ENCODE measurements at places on chromosomes 12 and 14.

DNA sequence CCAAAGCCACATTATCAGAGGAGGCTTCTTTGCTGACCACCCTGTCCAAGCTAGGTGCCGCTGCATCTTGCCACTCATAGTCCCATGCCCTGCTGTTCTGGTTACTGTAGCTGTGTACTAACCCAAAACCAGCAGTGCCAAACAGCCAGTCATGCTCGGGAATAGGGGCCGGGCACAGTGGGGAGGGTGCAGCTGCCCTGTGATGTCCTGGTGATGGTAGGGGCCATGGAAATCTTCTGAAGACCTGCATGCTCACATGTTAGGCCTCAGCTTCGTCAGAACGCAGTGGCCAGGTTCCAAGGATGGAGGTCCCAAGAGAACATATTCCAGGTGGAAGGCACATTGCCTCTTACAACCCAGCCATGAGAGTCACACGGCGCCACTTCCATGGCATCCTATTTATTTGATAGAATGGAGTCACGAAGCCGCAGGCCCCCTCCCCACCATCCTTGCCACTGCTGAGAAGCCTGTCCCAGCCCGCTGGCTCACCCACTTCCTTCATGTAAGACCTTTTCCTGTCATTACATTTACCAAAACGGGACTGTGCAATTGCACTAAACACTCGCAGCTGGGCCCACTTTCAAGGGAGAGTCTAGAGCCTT, 48.5 kb downstream of the FAM222A start:
- no peak for DNase-seq

- no peak for DNase-seq
Observed at GRCh38 chr12:75048767-75049166, 160.9 kb downstream of the KCNC2 start.

DNA sequence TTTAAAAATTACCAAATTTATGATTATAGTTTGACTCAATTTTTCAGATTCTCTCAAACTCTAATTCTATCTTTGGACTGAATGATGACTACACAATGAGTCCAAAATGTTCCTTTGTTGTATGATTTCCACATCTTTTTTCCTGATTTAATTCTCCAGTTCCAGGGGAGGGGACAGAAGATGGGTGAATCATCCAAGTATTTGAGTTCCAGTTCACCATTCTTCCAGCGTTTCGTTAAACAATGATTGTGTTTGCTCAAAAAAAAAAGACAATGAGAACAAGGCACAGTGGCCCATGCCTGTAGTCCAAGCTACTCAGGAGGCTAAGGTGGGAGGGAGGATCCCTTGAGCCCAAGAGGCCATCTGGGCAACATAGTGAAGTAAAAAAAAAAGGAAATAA, 23.8 kb downstream of the BAZ1A start:
- DNase-seq, result peak; percentile 62

GRCh38 chr12:77980782-77981181, 150.1 kb downstream of the NAV3 start:
- peak; percentile 29 for DNase-seq

DNA sequence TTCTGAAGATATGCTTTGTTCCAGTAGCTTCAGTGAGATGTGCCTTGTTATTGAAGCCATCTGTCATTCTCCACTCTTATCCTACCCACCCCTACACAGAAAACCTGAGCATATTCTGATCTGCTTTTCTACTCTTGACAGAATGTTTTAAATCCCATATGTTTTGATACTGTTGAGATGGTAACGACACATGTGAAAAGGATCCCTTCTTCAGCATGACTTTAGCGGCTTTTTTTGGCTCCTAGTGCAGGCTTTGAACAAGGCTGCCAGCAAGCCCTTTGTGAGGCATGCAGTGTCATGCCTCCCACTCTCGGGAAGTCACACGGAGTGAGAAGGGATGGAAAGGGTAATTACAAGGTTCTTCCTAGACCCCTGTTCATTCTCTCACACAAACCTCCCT, 228.8 kb upstream of the RGS6 start:
- peak; percentile 40 for DNase-seq

DNA sequence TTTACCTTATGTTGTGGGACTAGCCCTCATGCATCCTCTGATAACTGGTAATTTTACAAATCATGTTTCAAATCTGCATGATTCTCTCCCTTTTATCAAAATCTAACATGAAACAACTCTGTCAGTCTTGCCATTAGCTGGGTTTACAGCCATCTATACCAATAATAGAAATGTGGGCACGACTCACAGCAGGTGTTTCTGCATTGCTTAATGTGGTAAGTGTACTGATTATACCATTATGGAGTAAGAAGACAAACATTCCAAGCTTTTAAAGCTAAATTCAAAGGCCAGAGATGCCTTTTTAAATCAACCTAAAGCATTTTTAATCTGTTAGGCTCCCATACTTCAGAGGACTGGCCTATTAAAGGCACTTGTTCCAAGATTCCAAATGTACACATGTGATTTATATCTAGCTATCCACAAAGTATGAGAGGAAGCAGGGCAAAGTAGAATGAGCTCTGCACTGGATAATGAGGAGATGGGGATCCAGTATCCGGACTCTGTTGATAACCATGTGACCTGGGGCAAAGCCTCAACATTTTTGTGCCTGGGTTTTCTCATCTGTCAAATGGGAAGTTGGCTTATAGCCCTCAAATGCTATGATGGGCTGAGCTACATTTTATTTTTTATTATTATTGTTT, 52.3 kb upstream of the FUT8 start:
- DNase-seq, result no peak

DNA sequence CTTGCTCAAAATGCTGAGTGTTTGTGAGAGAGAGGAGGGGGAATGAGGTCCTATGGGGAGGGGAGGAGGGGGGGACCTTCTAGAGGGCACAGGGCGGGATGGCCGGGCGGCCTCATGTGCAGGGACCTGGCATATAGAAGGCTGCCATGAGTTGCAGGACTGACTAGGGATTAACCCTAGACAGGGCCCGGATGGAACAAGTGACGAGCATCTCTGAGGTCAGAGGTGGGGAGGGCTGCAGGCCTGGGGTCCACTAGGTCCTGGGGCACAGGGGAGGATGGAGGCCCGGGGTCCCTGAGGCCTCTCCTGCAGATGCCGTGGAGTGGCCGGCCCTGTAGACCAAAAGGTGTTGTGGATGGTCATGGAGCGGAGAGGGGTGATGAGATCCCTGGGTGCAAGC, 104.0 kb upstream of the EIF5 start:
- DNase-seq, result no peak

GRCh38 chr14:99602054-99602787, 1.8 kb downstream of the CCDC85C start:
- DNase-seq, result no peak
